Activated naive CD4-positive, alpha-beta T cell treated with anti-CD3 and anti-CD28 coated beads, Interleukin-2, amount 50 U/mL, for 72 hours (primary cell): ENCODE measurements at places on chromosomes 16 and 17.

DNA sequence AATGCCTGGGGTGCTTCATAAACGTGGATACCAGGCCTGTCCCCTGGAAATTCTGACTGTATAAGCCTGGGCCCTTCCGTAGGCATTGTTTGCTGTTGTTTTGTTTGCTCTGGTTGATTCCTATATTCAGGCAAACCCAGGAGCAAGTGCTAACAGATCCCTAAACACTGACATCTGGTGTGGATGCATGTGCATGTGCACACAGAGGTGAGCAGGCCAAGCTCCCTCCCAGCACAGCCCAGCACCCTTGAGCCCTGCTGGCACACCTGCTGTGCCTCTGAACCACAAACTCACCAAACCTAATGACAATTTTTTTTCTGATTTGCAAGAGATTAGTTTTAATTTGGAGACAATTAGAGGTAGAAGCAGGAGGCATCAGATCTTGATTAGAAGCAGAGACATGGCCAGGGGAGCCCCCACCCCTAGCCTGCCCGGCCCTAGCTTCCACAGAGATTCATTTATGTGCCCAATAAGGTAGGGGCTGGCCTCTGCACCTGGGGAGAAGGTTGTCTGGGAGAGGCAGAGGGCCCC lies 40.4 kb downstream of the TMEM132E start:
- DNase-seq = no peak

- DNase-seq = peak; percentile 47
Observed at GRCh38 chr16:88013766-88014251, 62.6 kb downstream of the BANP start.

GRCh38 chr17:14353861-14354474 lies 53.1 kb downstream of the HS3ST3B1 start:
- DNase-seq = no peak

- DNase-seq = no peak
Observed at GRCh38 chr17:42640121-42640520, 19.0 kb upstream of the TUBG2 start.

- DNase-seq = no peak
Observed at GRCh38 chr17:10116753-10117420, 81.5 kb downstream of the GAS7 start.

DNA sequence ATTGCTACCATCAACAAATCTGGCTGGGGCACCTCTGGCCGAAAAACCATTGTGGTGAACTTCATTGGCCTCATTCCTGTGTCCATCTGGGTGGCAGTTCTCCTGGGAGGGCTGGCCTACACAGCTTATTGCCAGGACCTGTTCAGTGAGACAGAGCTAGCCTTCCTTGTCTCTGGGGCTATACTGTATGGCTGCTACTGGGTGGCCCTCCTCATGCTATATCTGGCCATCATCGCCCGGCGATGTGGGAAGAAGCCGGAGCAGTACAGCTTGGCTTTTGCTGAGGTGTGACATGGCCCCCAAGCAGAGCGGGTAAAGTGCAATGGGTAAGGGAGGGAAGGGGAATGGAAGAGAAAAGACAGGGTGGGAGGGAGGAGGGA lies 9.5 kb downstream of the HAS3 start:
- no peak for DNase-seq

- DNase-seq = no peak
Observed at GRCh38 chr16:6008670-6009069, 911.1 kb upstream of the EEF2KMT start.

DNA sequence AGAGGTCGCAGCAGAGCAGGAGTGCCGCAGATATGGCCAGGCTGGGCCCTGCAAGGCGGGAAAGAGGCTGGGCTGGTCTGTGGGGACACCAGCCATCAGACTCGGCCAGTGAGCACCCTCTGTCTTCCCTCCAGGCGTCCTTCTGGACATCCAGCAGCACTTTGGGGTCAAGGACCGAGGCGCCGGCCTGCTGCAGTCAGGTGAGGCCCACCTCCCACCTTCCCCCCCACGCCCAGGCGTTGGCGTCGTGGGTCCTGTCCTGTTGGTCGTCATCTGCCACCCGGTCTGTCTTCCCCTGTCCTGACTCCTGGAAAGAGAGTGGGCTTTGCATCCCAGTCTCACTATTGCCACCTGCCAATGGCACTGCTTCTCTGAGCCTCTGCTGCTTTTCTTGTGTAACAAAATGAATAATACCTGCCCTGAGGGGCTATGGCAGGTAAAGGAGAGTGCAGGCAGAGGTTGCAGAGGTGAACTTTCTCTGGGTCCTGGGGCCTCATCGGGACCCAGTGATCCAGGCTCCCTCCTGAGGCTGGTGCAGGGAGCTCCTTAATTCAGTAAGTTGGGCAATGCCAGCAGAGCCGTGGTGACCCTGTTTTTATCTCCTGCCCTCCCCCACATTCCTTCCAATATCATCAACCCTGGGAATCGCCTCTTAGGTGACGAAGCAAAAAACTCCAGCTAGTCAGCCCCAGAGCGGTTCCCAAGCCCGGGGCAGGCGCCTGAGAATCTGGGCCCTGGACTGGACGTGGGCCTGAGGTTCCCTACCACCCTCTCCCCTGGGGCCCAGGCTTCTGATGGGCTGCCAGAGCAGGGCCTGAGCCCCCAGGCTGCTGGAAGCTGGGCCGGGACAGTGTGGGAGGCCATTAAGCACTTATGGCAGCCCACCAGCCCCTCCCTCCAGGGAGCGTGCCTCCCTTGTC lies 14.7 kb downstream of the SPNS2 start:
- no peak for DNase-seq

GRCh38 chr17:42049834-42050392 lies 488 bp downstream of the C17orf113 start:
- DNase-seq = no peak

- DNase-seq = no peak
Observed at GRCh38 chr17:30173649-30174048, 57.0 kb downstream of the NSRP1 start.

DNA sequence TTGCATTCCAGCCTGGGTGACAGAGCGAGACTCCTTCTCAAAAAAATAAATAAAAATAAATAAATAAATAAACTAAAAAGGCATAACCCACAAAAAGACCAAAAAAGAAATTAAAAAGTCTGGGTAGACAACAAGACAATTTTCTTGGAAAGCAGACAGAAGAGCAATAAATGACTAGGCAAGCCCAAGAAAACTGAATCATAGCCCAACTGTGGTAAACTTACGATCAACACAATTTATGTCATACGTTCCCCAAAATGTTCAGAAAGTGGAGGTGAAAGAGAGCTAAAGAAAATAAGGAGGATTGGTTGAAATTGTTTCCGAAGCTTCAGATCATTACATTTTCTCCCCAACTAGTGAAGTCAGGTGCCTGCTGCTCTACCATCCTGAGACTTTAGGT lies 31.3 kb upstream of the C17orf78 start:
- DNase-seq = no peak

DNA sequence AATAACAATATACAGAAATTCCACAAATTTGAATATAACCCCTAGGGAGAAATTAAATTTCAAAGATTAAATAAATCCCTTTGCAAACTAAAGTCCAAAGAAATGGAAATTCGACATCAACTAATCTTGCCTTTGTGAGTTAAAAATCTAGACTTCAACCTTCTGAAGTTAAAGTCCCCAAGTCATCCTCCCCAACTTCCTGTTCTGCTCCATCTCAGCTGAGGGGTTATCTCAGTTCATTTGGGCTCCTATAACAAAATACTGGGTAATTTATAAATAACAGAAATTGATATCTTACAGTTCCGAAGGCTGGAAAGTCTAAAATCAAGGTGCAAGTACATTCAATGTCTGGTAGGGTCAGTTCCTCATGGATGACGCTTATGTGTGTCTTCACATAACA lies 22.8 kb upstream of the KDM6B start:
- DNase-seq = no peak

GRCh38 chr16:66943426-66944053 lies 8.2 kb downstream of the CES2 start:
- DNase-seq = no peak

GRCh38 chr17:4738136-4739121 lies 1.2 kb upstream of the ZMYND15 start:
- no peak for DNase-seq

GRCh38 chr16:10987361-10988163 lies 43.2 kb downstream of the CLEC16A start:
- DNase-seq = no peak

GRCh38 chr16:83315271-83315670 lies 492.5 kb upstream of the HSBP1 start:
- DNase-seq = no peak

- no peak for DNase-seq
Observed at GRCh38 chr16:2044541-2044940, 3.1 kb downstream of the NTHL1 start.

DNA sequence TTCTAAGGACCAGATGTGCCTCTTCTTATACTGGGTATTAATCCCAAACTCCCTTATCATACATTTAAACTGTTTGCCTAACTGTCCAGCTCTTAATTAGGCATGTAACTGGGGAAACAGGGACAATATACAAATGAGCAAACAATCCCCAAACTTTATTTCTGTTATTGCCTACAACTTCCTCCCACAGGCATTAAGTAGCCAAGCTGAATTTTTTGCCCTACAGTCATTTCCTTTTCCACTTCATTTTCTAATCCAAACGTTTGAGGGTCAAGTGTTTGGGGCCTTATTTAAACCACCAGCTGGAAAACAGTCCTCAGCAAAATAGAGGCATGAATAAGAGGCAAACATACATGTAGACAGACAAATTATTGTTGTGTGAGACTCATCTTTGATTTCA lies 77.4 kb upstream of the CCL2 start:
- DNase-seq = no peak

- no peak for DNase-seq
Observed at GRCh38 chr16:2252806-2253148, 1.4 kb upstream of the ECI1 start.

DNA sequence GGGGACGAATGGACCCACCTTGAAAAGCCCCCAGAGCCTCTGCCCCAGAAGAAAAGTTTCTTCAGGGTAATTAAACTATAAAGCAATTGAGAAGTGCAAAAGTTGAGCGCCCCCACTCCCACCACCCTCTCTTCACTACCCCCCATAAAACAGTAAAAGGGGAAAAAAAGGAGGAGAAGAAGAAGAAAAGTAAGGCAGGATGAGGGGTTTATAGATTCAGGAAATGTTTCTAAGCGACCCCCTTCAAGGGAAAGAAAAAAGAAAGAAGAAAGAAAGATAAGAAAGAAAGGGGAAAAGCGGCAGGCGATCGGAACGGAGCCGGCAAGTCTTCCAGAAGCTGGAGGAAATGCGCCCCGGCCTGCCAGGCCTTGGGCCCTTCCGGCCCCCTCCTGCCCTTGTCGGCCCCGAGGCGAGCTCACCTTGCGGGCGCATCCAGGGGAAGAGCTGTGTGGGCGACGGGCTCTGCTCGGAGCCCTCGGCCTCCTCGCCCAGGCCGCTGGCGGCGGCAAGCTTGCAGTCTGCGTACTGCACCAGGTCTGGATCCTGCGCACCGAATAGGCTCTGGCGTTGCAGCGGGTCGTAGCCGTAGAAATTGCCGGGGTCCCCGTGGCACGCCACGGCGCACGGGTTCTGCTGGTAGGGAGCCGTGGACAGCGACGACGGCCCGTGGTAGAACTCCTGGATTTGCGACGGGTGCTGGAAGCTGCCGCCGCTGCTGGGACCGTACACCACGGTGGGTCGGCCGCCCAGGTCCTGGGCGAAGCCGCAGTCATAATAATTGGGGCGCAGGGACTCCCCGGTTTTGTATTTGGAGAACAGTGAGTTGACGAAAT lies 1.0 kb downstream of the HOXB8 start:
- no peak for DNase-seq

DNA sequence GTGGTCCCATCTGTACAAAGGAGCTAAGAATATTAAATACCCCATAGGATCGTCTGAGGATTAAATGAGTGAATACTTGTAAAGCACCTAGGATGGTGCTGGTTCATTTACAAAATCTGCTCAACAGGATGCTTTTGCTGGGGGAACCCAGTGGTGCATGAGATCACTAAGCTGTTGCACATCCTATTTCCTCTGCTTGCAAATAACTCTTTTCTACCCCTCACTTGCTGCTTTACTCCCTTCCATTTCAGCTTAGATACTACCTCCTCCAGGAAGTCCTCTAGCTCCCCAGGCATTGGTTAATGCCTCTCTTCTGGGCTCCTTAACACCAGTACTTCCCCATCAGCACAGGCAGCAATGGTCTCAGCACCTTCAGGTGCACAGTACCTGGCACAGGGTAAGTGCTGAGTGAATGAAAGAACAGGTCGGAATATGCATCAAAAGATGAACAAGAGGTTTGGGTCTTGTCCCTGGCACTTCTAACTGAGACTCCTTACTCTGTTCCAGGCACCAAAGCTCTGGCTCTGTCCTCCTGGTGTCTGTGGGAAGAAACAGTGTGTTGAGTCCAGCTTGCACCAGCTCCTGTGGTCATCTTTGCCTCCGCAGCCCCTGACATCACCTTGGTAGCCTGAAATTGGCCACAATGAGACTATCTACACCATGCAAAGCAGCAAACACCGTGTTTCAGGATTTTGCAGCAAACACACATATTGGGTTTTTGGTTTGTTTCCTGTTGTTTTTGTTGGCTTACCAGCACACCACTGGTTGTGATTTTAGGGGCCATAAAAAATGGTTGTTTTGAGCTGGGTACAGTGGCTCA lies 24.1 kb upstream of the IL21R start:
- DNase-seq = no peak

DNA sequence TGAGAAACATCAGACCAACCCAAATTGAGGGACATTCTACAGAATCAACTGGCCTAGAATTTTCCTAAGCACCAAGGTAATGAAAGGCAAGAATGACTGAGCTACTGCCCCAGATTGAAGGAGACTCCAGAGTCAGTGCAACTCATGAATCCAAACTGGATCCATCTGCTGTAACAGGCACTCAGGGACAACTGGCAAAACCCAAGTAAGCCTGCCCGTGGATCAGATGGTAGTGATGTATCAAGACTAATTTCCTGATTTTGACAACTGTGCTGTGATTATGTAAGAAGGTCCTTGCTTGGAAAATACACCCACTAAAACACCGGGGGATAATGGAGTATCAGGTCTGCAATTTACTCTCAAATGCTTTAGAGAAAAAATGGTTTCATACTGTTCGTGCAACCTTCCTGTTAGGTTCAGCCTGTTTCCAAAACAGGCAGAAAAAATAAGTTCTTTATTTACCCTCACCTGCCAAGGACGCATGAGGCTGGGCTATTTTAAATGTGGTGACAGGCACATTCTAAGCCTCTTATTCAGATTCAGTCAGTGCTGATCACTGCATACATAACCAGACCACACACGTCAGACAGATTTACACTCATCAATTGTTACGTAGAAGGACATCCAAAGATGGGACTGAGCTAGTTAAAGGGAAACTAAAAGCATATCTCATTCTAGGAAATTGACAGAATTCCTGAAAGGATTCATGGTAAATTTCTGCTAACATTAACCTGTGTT lies 7.0 kb downstream of the MBTPS1 start:
- no peak for DNase-seq

DNA sequence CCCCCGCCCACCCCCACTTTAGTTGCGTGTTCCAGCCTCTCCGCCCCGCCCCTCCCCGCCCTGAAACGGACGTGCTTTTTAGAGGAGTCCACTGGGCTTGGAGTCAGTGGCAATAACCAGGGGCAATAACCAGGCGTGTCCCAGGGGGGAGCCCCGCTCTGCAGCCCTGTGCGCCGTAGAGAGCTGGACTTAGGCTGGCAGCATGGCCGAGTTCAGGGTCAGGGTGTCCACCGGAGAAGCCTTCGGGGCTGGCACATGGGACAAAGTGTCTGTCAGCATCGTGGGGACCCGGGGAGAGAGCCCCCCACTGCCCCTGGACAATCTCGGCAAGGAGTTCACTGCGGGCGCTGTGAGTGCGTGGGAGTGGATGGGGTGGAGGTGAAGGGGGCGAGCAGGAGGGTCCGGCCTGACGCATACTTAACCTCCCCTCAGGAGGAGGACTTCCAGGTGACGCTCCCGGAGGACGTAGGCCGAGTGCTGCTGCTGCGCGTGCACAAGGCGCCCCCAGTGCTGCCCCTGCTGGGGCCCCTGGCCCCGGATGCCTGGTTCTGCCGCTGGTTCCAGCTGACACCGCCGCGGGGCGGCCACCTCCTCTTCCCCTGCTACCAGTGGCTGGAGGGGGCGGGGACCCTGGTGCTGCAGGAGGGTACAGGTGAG lies at the start of gene ALOX15B:
Gene ALOX15B (plus strand): TSS at position 106 of the 657 bp plus-strand sequence. CDS start 97 bp downstream, at position 203.
- no peak for DNase-seq
